A549 treated with CORT108297 at 1 μM for 4 hours (cell line): ENCODE measurements at places on chromosomes 1 and 21. TPM values are rescaled to one million over a fixed set of nuclear protein-coding genes. Genes with fewer than 3 reads are reported as not detected.

ETS2 gene
- total RNA-seq: 72.3 to 84.7 TPM (median 76.9 TPM) in 5 replicates

DENND2D gene
- total RNA-seq: 1.0 to 1.5 TPM (median 1.2 TPM) in 5 replicates

OLFM3 gene
- not detected in 5 replicates for total RNA-seq

PPM1J gene
- 0.82 to 1.5 TPM (median 1.2 TPM) in 5 replicates for total RNA-seq

CASQ1 gene
- total RNA-seq: not detected in 5 replicates

KCNJ9 gene
- 0.02 TPM in 1 of 5 replicates, not detected in the others for total RNA-seq

CLCC1 gene
- total RNA-seq: 15.0 to 17.5 TPM (median 16.6 TPM) in 5 replicates

ACTN2 gene
- 0.03 to 0.14 TPM (median 0.07 TPM) in 4 of 5 replicates, not detected in the other for total RNA-seq

FCER1G gene
- 0.16 to 0.36 TPM in 2 of 5 replicates, not detected in the others for total RNA-seq

TMPRSS3 gene
- total RNA-seq: 0.14 to 0.42 TPM (median 0.19 TPM) in 5 replicates

TMEM269 gene
- total RNA-seq: 0.06 to 0.16 TPM (median 0.08 TPM) in 5 replicates

INSRR gene
- total RNA-seq: 0.01 TPM in 1 of 5 replicates, not detected in the others

RNU1-3 gene
- total RNA-seq: 11.7 TPM in 1 of 5 replicates, not detected in the others

KCNQ4 gene
- 0.13 to 0.24 TPM (median 0.22 TPM) in 5 replicates for total RNA-seq

SLC44A5 gene
- total RNA-seq: 0.02 to 0.17 TPM (median 0.06 TPM) in 5 replicates

PGLYRP4 gene
- not detected in 5 replicates for total RNA-seq

AMPD1 gene
- total RNA-seq: 0.07 TPM in 1 of 5 replicates, not detected in the others

STUM gene
- not detected in 5 replicates for total RNA-seq

ZNF697 gene
- total RNA-seq: 1.5 to 1.9 TPM (median 1.6 TPM) in 5 replicates

CDC42 gene
- total RNA-seq: 143 to 221 TPM (median 146 TPM) in 5 replicates

LRRC53 gene
- not detected in 5 replicates for total RNA-seq

DDOST gene
- total RNA-seq: 185 to 214 TPM (median 211 TPM) in 5 replicates

LCE2A gene
- not detected in 5 replicates for total RNA-seq

ASCL5 gene
- total RNA-seq: 0.08 to 0.21 TPM (median 0.15 TPM) in 4 of 5 replicates, not detected in the other

CD48 gene
- not detected in 5 replicates for total RNA-seq

SLC35A3 gene
- 8.2 to 11.0 TPM (median 9.3 TPM) in 5 replicates for total RNA-seq
